ENCODE measurements at places on chromosomes 2 and 18.

- DNase-seq, result no peak
Measured at GRCh38 chr18:63848159-63848558, 39.3 kb upstream of the SERPINB2 start.

- no peak for DNase-seq
Measured at GRCh38 chr2:204431529-204431928, 113.7 kb upstream of the PARD3B start.

DNA sequence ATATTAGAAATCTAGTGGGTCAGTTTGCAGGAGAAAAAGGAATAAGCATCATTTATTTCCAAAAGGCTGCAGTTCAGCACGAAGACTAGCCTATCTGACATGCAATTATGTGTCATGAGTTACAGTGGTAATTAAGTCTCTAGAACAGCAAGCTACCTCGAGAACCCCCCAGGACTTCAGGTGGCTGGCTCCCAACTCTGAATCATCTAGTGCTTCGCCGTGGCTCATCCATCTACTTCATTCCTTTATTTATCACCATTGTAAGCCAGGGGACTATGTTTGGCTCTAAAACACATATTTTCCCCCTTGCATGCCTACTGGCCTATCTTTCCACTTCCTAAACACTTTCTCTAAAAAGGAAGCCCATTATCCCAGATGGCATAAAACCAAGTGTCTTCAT lies 121.6 kb downstream of the TXNL1 start:
- no peak for DNase-seq

GRCh38 chr2:171531291-171531690 lies 9.0 kb downstream of the CYBRD1 start:
- no peak for DNase-seq

DNA sequence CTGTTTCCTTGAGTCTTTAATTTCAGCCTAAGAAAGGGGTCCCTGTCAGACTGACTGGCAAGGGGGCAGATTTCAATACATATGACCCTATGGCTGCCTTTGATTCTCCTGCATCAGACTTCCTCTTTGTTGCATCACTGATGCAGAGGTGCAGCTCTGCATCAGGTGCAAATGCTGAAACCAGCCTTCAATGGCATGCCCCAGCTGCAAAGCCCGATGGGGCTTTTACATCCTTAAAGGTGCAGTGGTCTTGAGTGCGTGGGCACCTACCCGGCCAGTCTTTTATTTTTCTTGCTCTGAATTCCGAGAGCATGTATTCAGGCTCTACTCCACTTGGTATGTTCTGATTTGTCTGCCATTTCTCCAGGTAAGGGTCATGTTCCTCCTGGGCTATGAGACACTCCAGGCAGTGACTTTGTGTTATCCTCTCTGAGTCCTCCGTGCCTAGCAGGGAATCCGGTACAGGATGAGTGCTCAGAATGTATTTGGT lies 169.5 kb downstream of the MYCN start:
- no peak for DNase-seq

GRCh38 chr2:180776921-180777320 lies 203.5 kb upstream of the UBE2E3 start:
- no peak for DNase-seq
